ENCODE measurements at places on chromosomes 3 and 15.

- DNase-seq = no peak
Observed at GRCh38 chr3:170740726-170741591, 129.0 kb downstream of the RPL22L1 start.

DNA sequence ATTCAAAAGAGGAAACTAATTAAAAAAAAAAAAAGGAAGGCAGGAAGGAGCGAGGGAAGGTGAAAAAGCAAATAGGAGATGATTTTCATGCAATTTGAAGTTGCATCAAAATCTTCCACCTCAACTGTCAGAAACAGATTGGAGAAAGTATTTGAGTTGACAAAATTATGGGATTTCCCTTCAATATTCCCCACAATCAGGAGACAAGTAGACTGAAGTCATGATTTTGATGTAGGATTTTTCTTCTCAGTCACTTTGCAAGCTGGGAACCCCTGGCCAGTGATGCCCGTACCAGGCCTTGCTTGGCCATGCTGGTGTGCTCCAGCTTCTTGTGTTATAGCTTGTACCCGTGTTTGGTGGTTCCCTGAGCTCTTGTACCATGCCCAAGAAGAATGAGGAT is 854.5 kb upstream of the CFAP20DC start:
- DNase-seq = no peak

- no peak for DNase-seq
Observed at GRCh38 chr3:148077318-148077923, 620.3 kb upstream of the AGTR1 start.

DNA sequence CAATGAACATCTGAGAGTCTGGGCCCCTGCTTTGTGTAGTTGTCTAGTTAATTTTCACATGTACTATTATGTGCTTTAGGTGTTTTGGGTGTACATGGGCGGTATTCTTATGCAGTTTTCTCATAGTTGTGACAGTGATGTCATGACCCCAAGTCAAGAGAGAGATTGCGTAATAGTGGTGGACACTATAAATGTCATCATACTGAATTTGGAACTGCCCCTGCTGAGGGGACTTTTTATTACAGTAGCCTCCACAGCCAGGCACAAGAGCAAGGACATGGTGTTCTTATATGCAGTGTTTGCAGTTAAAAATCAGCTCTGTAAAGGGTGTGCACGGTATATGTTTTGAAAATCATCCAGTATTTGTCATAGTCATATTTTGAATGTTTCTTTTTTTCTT is 29.5 kb downstream of the ABHD2 start:
- no peak for DNase-seq

DNA sequence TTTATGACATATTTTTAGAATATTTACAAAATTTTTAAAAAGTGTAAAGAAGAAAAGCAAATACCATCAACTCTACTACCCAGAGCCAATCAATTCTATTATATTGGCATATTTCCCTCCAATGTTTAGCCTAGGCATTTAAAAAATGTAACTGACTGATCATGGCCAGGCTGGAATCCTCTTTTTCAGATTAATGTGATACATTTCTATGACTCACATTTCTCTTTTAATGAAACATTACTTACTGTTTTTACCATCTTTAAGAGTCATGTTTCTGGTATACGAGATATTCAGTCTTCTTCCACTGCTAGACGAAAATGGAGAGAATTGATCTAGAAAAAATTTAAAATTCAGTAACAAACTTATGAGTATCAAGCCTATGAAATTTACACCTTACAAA is 53.4 kb upstream of the DCUN1D1 start:
- no peak for DNase-seq

DNA sequence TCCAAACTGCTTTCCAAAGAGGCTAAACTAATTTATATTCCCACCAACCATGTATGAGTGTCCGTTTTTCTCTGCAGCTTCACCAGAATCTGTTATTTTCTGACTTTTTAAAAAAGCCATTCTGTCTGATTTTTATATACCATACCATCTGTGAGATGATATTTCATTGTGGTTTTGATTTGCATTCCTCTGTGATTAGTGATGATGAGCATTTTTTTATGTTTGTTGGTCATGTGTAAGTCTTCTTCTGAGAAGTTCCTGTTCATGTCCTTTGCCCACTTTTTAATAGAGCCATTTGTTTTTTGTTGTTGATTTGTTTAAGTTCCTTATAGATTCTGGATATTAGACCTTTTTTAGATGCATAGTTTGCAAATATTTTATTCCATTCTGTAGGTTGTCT is 179.4 kb upstream of the ALCAM start:
- no peak for DNase-seq

DNA sequence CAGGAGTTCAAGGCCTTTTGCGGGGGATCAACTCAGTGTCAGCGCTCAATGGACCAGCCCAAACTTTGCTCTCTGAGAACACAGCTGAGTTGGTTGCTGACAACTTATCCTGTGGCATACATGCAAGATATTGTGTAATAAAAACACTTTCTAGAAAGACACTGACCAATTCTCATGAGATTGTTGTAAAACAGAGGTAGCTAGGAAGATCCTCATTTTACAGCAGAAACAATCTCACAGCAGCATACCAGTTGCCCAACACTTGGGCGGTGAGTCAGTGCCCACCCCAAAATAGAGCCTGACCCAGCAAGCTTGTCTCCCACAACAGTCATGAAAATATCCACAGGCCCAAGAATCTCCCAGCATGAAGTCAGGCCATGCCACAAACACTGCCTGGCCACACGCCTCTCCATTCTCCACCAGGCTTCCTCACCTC is 18.2 kb downstream of the KLHL6 start:
- DNase-seq = no peak

DNA sequence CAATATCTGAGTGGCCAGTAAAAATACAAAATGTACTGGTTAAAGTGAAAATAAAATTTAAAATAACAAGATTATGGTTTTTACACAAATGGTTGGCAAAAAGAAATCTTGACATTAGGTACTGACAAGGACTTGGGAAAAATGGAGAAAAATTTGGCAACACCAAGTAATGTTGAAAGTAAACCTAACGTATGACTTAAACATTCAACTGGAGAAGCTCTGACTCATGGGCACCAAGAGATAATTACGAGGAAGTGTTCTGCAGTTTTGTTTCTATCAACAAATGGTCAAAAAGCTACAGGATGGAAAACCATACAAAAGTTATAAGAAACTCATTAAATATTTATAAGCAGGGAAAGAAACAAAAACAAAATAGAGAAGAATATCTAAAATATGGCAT is 177.7 kb downstream of the ZNF385D start:
- DNase-seq = no peak

- DNase-seq = no peak
Observed at GRCh38 chr3:151890721-151891141, 17.3 kb downstream of the SUCNR1 start.

DNA sequence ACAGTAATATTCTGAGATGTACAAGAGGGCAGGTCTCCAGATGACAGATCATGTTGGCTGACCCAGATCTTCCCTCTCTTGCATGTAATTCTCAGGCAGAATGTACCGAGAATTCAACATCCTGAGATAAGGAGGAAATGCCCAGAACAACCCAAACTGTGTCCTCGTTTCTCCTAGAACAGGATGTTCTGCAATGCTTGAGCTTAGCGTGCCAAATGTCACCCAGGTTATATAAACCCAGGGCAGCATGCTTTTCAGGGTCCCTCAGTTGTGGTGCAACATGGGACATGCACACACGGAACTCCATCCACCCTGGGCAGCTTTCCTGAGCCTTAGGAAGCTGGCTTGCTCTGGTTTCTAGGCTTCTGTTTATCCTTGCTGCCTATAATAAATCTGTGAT is 102.1 kb upstream of the CMC1 start:
- no peak for DNase-seq

DNA sequence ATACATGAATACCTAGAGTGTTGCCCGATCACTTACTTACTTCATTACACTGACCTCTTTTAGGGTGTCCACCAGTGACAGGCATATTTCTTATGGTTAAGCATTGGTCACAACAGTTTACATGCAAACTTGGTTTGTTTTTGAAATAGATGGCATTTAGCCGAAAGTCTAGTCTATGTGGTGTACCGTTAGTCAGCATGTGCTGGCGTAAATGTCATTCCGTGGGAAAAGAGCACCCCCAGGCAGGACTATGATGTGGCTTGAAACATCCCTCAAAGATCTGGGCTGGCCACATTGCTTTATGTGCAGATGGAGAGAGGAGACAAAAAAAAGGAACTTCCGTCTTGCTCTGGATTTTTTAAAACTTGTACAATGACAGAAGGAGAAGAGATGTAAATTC is 357.0 kb upstream of the ICE2 start:
- DNase-seq = no peak

DNA sequence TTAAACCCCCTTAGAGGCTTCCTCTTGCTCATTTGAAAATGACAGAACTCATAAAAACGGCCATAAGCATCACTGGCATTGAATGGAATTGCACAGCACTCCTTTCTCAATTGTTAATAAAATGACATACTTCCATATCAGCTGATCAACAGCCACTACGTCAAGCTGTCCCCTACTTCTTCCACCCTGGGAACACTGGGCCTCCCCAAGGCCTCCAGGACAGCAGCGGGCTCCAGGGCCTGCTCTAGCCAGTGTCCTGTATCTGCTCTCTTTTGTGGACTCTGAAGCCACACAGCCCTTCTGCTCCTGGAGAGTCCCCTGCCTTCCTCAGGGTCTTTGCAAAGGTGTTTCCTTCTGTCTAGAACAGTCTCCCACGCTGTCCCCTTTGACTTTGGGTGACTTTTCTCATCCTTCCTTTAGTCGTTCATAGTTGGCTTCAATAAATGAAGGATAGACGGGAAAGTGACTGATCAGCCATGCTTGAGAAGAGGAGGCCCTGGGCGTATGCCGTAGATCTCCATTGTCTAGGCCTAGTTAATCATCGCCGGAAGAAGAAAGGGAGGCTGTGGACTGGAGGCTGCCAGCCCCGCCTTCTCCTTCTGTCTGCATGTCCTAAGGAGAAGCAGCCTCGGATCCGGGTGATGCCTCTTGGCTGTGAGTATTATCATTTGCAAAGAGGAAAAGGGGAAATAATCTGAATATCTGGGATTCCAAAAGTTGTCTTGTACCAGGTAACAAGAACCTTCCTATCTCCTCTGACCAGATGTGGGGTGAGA is 4.7 kb upstream of the THSD4 start:
- no peak for DNase-seq

DNA sequence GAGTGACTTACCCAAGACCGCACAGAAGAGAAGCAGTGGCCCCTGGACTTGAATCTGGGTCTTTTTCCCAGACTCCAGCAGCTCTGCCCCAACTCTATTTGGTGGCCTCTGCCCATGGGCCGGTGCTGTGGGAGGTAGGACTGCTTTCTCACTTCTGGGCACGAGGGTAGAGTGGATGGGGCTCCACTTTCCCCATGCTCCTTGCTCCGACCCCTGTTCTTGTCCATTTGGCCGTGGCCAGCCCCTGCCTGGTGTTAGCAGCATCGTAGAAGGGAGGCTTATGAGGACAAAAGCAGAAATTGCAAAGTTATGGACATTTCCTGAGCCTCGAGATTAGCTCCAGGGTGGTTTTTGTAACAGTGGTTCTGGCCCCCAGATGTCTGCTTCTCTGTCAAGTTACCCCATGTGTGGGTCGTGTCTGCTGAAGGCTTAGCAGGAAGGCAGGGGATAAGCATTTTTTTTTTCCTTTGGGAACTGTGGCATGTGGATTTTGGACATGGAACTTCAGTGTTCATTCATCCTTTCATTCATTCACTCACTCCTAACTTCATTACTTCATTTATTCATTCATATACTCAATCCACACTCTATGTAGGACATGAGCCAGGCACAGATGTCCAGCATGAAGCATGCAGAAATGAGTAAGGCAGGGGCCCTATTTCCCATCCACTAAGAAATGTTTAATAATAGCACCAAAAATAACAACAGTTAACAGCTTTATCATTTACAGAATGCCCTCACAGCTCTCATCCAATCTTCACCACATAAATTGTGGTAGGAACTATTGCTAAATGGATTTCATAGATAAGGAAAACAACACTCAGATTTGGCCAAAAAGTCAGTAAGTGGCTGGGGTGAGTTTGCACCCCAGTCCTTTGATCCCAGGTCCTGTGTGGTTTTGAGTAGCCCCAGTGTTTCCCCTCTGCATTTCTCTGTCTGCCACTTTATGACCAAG is 180.5 kb downstream of the OPA1 start:
- DNase-seq = no peak

DNA sequence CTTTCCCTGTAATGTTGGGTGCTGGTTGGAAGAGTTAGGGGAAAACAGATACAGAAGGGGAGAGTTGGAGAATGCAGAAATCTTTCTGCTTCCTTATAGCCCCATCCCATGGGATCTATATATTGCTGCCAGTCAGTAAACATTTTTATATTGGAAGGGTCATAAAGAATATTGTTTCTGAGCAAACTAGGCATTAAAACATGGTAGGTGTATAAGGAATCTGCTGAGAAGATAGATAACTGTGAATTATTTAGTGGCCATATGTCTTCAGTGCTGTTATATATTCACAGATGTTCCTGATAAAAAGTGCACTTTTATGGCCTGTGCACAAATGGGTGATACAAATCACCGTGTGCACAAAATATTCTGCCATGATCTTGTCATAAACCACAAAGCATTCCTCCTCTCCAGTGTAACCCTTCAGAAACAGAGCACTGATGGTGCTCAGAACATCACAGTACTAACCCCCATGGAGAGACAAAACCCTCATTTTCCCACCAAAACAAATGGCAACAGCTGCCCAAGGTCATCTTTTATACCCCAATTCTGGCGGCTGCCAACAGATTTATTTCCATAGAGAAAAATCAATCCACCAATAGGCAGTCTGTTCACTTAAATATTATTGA is 269.3 kb downstream of the SLC9A9 start:
- no peak for DNase-seq

DNA sequence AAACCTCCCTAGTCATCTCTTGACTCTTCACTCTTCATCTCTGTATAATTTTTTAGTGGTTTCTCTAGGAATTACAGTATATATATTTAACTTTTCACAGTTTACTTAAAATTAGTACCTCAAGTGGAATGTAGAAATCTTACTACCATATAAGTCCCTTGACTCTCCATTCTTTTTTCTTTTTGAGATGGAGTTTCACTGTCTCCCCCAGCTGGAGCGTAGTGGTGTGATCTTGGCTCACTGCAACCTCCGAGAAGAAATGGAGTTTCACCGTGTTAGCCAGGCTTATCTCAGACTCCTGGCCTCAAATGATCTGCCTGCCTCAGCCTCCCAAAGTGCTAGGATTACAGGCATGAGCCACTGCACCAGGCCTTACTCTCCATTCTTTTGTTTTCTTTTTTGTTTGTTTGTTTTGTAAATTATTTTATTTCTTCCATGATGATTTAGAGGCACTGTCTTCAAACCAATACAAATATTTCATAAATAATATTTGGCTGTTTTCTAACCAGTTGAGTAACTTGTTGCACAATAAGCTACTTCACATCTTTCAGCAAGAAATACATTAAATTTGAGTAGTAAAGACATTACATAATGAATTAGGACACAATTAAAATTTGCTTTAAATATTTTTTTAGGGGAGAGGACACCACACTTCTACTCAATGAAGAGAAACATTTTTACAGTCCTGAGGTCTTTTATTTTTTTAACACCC is 144.8 kb downstream of the RBPMS2 start:
- no peak for DNase-seq
